NCI-H2029 treated with DMSO at 0.1 percent for 48 hours (cell line): ENCODE measurements at places on chromosomes 16 and 17.

- DNase-seq = no peak
These were observed 3.2 kb downstream of the SHBG start for GRCh38 chr17:7633093-7633492.

GRCh38 chr16:21568502-21569189 is 30.7 kb upstream of the METTL9 start:
- DNase-seq = no peak

DNA sequence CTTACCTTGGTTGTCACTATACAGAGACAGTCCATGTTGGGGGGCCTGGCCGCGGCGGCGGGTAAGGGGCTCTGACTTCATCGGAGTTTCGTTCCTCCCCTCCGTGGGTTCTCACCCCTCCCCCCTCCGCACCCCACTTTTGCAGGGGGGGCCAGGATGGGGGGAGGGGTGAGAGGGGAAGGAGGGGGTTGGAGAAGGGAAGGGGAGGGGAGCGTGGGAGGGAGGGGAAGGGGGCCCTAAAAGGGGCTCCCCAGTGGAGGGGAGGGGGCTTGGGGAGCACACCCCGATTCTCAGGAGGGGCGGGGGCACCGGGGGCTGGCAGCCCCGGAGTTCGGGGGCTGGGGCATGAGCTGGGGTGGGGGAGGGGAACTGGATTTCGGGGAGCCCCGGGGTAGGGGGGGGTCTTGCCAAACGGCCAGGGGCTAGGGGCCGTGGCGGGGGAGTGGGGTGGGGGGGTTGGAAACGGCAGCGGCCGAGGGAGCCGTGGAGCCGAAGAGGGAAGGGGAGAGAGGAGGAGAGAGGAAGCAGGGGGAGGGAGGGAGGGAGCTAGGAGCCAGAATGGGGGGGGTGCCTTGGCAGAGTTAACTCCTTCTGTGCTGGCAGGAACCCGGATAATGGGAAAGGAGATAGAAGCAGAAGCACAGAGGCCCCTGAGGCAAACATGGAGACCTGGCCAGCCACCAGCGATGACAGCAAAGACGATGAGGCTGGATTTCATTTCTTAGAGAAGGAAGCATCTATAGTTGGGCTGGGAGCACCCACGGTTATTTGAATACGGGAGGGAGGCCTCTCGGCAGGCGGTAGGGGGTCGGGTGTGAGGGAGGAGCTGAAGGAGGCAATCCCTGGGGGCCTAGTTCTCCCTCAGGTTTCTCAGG is 2.3 kb downstream of the DLG4 start:
- DNase-seq = no peak

DNA sequence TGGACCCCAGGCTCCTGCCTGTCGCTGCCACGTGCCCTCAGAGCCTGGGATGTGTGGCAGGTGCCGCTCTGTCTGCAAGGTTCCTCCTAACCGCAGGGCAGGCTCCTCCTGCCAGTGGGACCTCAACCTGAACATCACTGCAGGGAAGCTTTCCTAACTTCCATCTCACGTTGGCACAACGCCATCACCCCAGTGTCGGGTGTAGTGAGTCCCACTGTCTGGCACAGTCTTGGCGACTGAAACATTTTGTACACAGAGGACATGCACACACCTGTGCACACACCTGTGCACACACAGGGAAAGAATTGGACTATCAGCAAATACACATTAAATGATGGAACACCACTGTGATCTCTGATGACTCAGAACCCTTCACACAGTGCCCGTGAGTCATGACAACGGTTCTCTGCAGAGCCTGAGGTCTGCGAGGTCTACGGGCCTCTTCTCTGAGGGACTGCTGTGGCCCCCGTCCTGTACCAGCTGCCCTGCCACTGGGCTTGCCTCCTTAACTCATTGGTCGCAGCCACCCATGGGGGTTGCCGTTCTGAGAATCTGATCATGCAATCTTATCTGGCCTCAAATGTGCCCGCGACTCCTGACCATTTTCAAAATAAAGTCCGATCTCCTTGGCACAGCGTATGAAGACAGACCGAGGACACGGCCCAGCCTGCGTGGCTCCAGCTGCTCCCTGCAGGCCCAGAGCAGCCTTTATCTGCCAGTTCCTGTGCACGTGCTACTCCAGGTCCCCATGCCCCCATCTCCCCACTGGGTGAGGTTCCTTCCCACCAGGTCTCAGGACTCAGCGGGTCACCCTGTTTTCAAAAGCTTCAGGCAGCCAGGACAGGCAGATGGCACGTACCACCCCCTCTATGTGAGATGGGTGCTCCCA is 7.6 kb downstream of the CCDC57 start:
- DNase-seq = no peak

DNA sequence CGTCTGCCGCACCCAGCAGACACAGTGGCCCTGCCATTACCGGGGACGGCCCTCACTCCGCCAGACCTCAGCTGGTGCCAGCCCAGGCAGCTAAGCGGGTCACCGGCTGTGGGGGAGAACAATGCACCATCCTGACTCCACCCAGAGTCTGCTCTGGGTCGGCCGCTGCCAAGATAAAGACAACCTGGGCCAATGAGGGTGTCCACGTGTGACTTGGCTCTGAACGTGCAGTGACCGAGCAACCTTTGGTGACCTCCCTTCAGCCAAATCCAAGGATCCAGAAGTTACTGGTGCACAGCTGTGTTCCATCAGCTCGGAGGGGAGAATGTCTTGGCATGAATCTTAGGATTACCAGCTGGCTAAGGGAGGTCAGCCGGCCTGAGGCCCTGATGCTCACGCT is 155.9 kb downstream of the NTN1 start:
- no peak for DNase-seq

DNA sequence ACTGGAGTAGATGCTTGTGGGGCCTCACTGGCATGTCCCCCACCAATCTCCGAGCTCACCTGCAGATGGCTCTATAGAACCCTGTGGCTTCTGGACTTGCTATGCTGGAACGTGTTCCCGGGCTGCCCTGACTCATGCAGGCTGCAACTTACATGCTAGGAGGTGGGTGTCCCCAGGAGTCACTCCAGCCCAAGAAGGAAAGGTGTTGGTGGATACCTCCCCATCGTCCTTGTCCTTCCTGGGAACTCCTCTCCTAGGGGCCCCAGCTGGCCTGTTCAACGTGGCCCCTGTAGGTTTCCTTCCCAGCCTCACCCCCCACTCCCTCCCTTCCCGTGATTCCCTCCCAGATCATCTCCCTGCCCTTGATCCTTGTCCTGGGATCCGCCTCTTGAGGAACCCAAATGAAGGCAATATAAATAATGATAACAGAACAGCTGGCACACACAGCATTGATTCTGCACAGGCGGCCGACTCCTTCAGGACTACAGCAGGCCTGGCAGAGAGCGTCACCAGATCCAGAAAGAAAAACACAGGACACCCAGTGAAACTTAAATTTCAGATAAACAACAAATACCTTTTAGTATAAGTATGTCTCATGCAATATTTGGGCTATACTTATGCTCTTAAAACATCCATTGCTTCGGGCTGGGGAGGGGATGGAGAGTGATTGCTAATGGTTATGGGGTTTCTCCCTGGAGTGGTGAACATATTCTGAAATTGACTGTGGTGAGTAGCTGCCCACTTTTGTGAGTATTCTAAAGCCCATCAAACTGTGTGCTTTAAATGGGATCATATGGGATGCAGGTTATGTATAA is 221.1 kb upstream of the GSE1 start:
- no peak for DNase-seq

GRCh38 chr16:85431431-85432124 is 181.5 kb upstream of the GSE1 start:
- DNase-seq = no peak

GRCh38 chr16:80509872-80510271 is 30.9 kb upstream of the DYNLRB2 start:
- no peak for DNase-seq

GRCh38 chr17:39744075-39744835 is 6.5 kb downstream of the GRB7 start:
- no peak for DNase-seq

GRCh38 chr17:81910840-81911276 is 341 bp downstream of the PCYT2 start:
- DNase-seq = no peak

DNA sequence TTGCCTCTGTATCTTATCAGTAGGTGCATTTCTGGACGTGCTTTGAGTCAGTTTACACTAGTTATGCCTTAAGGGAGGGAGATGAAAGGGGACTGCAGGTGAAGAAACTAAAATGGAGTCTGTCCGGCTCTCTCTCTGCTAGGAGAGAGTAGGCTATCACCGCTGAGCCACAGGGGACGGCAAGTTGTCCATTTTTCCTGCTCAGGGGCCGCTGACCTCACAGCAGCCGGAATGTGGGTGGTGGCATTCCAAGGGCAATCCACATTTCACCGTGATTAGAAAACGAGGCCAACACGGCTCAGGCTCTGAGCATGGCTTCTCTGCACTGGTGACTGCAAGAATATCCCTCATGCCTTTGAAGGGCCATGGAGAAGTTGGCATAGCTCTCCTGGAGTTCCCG is 19.0 kb upstream of the KLHDC4 start:
- DNase-seq = no peak

- DNase-seq = no peak
These were observed 14.0 kb upstream of the KRT222 start for GRCh38 chr17:40678902-40679522.

DNA sequence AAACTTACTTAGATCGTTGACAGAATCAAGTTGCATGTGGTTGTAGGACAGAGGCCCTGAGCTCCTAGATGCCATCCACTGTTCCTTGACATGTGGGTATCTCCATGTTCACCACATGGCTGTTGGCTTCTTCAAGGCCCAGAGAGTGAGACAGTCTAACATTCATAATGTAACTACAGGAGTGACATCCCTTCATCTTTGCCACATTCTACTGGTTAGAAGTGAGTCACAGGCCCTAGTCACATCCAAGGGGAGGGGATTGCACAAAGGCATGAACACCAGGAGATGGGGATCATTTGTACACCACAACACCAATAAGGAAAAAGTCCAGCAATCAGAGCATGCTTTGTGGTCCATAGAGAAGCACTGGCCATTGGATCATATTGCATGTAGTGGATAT is 56.6 kb downstream of the WSCD1 start:
- DNase-seq = no peak

DNA sequence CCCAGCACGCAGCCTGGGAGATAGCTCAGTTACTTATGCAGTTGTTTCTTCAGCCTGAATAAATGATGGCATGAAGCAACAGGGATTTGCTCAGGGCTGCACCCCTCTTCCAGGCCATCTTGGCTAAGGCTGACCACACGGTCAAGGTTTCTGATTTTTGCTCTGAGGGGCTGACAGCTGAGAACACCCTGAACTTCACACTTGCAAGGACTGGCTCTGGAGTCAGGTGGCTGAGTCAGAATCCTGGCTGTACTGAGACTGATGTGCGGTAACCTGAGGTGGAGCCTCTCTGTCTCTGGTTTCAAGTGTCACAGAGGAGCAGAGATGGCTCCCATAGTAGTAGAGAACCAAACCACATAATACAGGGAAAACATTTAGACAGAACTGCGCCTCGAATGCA is 4.8 kb downstream of the MTHFSD start:
- no peak for DNase-seq

GRCh38 chr17:36599546-36600250 is 1.7 kb upstream of the MRM1 start:
- DNase-seq = no peak

DNA sequence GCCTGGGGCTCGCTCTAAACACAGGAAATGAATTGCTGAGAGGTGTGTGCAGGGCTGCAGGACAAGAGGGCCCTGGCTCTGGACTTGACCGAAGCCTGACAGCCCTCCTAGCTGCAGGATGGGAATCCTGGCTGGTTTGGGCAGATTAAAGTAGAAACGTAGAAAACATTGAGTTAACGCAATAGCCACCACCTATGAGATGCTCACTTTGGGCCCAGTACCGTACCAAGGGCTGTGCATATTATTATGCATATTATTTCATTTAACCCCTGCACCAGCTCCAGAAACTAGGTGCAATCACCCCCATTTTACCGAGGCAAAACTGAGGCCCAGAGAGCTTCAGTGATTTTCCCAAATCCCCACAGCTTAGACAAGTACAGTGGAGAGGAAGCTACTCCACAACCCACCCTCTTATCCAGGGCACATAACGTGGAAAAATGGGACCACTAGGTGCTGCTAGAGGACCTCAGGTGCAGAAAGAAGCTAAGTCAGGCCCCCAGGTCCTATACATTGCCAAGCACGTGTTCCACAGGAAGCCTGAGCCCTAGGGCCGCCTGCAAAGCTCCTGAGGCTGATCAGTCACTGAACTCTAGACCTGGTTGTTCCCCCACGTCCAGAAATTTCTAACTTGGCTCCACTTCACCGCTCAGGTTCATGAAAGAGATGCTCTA is 79.2 kb downstream of the MYH11 start:
- no peak for DNase-seq

- DNase-seq = no peak
These were observed 324.7 kb downstream of the SEC14L1 start for GRCh38 chr17:77465358-77466041.

DNA sequence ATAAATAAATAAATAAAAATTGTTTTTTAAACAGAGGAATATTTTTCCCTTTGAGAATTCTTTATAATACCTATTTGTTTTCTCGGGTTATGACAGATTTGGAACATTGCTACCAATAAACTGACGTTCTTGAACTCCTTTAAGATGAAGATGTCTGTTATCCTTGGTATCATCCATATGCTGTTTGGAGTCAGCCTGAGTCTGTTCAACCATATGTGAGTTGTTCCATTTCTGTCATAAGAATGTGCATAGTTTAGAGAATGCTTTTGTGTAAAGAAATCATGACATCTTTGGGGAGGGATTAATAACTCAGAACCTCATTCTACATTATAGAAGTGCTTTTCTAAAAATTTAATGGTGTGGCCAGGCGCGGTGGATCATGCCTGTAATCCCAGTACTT is 37.2 kb upstream of the NAGLU start:
- DNase-seq = no peak

DNA sequence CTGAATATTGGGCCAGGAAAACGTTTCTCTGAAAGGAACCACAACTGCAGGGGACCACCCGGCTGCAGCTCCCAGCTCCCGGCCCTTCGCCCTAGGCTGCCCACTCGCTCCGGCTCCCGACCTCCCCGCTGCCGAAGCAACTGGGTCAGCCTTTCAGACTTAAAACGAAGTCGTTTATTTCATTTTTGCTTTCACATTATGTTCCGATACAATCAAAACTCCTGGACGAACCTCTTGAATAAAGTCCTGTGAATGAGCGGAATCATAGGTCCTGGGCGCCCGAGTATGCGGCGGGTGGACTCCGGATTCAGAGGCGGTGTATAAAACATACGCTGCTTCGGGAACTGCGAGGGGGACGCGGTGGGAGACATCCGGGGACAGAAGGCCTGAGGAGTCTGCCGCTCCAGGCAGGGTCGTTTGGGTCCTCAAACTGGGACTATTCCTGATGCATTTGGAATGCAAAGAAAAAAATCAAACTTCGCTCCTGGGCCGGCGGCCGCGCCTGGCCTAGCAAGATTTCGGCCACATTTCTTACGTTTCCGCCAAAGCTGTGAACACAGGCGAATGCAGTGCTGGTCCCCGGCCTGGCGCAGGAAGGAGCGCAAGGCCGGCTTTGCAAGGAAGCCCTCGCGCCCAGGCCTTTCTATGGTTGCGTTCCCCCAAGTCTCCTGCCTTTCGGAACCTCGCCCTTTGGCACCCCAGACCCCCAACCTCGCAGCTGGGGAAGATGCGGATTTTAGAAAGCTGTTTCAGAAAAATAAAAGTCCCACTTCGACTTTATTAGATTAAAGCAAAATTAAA is 3.7 kb downstream of the CBLN1 start:
- no peak for DNase-seq
